Glomerular endothelial cell (primary cell): ENCODE measurements at places on chromosomes 7 and 10.

DNA sequence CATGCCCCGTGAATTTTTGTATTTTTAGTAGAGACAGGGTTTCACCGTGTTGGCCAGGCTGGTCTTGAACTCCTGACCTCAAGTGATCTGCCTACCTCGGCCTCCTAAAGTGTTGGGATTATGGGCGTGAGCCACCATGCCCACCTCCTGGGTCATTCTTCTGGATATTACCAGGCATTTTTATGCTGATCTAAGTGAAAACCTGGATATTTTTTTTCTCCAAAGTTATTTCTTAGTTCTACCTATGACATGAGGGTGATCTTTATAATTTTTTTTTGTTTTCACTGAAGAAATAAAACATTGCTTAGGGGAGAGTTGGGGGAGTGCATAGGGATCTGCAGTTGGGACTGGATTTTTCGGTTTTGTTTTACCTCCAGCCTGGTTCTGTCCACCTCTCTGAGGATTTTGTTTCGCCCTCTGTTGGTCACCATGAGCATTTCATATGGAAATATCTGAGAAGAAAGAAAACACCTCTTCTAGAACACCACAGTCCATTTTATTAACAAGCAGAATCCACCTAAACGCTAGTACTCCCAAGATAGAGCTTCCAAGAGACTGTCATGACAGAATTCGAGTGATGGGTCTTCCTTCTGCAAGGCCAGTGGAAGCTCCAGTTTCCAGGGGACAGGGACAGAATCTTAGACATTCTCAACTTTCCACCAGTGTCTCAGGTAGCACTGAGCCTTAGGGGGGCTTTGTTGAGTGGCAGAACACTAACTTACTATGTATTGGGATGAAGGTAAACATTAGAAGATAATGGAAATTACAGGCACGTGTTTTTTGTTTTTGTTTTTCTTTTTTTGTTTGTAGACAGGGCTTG, 33.4 kb upstream of the AFAP1L2 start:
- DNase-seq, result no peak

DNA sequence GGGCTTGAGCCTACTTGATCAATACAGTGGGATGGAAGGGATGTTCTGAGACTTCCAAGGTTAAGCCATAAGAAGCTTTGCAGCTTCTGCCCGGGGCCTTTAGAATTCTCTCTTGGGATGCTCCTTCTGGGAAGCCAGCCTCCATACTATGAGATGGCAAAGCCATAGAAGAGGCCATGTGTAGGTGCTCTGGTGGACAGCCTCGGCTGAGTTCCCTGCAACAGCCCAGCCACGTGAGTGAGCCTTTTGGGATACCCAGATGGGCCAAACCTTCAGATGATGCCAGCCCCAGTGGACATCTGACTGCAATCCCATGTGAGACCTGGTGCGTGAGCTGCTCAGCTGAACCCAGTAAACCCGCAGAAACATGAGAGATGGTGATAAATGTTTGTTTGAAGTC, 370.6 kb downstream of the RPS24 start:
- no peak for DNase-seq

DNA sequence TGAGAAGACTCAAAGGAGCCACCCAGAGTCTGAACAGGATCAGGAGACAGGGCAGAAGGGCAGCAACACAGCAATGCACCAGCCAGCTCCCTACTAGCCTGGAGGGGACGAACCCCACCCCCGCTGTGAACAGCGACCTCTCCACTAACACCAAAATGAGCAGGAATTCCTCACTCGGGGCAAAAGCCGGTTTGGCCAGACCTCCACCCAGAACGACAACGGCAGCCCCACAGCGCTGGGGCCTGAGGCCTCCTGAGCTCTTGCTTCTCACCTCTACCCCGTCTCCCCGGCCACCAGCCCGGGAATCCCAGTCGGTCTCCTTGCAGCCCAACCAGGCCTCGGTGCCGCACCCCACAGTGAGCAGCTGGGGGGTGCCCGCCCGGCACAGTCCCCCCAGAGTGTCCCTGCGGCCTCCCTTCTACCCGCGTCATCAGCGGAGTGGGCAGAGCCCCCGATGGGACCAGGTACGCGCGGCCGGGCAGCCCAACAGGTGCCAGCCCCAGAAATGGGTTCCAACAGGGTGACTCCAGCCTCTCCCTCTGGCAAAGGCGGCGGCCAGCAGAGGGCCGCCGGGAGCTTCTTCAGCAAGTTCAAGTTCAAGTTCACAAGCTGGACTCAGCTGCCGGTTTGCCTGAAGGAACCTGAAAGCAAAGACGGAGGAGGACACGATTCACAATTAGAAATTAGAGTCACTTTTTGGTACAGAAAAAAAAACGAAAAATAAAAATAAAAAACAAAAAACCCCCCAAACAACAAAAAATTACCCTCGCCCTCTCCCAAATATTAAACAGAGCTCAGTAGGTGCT, 129.0 kb downstream of the MARCHF5 start:
- no peak for DNase-seq

DNA sequence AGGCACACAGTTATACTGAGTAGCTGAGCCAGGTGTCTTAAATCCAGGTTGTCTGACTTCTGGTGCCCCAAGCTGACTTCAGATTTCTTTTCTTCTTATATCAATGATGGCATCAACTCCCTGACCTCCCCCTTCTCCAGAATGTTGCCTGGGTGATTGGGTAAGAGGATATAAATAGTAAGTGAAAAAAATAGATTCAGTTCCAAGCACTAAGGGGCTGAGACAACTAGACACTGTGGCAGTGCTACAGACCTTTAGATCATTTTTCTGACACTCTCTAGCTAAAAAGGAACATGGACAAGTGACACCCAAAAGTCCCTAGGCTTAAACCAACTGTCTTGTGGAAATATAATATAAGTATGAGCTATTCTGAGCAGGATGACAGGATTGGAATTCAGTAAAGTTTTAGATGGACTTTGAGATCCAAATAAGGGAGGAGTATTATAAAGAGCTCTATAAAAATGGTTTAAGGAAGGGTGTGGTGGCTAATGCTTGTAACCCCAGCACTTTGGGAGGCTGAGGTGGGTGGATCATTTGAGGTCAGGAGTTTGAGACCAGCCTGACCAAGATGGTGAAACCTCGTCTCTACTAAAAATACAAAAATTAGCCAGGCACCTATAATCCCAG, 589.1 kb upstream of the GALNT17 start:
- no peak for DNase-seq
